ENCODE measurements at places on chromosomes 7 and 10.

GRCh38 chr10:129416956-129417765 lies 49.9 kb upstream of the MGMT start:
- peak; percentile 14 for DNase-seq

DNA sequence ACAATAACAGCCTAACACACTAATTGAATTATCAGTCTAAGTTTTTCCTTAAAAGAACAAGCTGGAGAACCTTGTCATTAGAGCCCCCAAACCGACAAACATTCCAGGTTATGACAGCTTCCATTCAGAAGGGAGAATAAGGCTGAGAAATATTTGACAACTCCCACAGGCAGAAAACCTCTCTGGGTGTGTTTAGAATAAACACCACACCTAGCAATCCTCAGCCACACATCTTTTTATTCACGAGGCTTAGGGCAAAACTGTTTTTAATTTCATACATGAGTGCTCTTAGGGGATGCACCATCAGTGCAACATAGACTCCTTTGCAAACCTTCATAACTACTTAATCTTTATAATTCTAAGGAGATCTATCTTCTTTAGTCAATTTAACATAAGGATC lies 24.2 kb downstream of the STN1 start:
- DNase-seq: no peak

GRCh38 chr10:184911-185310 lies 49.7 kb downstream of the ZMYND11 start:
- peak; percentile 45 for DNase-seq

DNA sequence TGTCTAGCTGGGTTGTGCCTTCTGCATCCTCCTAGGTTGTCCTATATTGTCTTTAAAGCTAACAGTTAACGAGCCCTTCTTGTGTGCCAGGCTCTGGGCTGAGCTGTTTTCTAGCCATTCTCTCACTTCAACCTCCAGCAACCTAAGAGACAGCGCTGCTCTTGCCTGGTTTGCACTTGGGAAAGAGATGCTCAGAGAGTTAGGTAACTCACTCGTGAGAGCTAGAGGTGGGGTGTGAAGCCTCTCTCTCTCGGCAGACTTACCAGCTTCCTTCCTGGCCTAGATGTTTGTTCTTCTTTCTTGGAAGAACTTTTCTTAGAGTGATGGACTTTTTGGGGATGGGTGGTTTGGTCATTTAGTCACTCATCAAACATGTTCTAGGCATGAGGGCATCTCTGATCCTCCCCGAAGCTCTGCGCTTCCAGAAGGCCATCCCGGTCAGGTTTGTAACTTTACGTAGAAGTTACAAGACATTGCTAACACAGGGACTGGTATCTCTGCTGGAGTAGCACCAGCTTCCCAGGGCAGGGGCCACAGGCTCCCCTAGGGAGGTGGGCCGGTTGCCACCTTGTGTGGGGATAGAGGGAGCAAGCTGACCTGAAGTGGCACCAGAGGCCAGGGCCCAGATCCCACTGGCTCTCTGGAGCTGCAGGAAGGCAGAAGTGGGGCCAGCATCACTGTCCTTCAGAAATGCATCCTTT lies 14.3 kb downstream of the TSPAN15 start:
- DNase-seq: no peak

DNA sequence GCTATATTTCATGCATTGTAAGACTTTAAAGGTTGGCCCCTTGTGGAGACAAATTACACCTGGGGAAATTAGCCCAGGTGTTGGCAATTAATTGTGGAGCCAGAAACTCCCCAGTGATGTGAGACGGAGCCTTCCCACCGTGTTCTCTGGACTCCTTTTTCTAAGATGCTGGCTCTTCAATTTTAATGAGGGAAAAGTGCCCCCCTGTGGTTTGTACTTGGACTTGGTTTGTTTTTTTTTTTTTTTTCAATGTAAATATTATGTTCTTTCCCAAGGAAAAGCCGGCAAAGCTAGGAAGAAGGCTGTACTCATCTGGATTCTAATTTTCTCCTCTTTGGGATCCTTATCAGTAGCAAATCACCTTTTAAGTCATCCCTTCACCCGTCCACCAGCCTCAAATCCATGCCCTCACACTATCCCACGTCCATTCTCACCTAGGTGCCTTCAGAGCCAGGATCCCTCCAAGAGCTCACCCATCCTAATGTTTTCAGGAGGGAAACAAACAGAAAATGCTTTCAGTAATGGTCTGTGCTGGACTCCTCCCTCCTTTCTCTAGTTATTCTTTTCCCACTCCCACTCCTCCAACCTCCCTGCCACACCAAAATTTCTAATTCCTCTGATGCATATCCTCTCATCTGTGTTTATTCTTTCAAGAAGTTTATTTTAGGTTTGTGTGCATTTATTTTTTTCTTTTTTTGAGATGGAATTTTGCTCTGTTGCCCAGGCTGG lies 20.4 kb upstream of the ST8SIA6 start:
- no peak for DNase-seq

DNA sequence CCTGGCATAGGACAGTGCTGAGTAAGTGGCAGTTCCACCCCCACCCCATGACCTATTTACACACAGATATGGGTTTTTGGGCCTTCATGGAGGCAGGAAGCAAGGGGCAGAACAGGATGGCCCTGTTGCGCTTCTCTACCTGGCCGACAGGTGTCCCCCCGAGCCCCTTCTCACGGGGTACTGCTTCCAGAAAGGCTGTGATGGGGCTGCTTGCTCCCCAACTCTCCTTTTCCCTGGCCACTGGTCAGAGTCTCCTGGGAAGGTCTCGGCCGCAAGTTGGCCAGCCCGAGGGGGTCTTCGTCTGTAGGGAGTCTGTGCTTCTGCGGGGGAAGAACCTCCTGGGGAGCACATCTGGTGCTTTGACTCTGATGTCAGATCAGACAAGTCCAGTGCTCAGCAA lies 139.8 kb upstream of the TNS3 start:
- no peak for DNase-seq
